ENCODE measurements at places on chromosomes 2 and 18.
A peak's percentile ranks its signal among the peaks of the same experiment; 100 is the strongest.

GRCh38 chr2:47676261-47676926, 106.6 kb upstream of the MSH6 start:
- no peak for DNase-seq

GRCh38 chr2:32720771-32721170, 92.9 kb downstream of the TTC27 start:
- no peak for DNase-seq

- peak; percentile 74 for DNase-seq
Measured at GRCh38 chr18:58529714-58530354, 99.1 kb downstream of the ALPK2 start.

GRCh38 chr18:22098563-22098989, 70.8 kb upstream of the GATA6 start:
- DNase-seq, result peak; percentile 36

Data from fibroblast of lung (primary cell).